H9 (cell line): ENCODE measurements at places on chromosomes 1 and 21.

DNA sequence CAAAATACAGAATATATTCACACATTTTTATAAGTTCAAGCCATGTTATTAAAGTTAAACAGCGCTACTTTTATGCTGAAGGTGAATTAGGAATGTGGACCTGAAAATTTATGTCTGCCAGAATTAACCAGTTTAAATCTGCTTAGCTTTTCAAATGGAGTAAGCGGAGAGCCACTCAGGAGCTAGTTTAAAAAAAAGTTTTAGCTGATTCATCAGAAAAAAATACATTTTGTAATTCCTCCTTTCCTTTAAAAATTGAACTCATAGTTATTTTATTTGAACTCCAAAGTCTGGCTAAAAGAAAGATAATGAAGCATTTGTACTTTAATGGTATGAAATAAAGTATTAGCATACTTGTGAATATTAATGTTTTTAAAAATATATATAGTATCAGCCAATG lies 21.2 kb downstream of the C21orf91 start:
- no peak for DNase-seq

DNA sequence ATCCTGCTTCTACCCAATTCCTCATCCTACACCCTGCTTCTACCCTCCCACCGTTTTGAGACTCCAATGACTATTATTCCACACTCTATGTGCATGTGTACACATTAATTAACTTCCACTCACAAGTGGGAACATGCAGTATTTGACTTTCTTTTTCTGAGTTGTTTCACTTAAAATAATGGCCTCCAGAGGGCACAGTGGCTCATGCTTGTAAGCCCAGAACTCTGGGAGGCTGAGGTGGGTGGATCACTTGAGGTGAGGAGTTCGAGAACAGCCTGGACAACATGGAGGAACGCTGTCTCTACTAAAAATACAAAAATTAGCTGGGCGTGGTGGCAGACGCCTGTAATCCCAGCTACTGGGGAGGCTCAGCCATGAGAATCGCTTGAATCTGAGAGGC lies 464.8 kb downstream of the PTBP2 start:
- DNase-seq: peak; percentile 40

DNA sequence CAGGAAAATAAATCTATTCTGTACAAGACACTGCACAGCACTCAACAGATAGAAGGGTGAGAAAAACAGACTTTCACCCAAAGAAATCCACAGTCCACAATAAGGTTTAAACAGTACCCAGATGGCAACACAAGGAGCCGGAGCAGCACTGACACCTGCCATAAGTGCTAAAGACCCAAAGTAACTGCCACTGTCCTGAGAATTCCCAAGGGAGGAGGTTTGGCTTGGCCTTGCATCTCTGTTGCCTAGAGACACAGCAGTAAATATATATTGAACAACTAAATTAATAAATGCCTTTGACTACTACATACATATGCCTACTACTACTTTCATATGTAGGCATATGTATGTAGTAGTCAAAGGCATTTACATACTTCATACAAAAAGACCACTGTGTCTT lies 68.0 kb downstream of the VAV3 start:
- no peak for DNase-seq

GRCh38 chr1:43910343-43910742 lies 23.3 kb upstream of the ARTN start:
- no peak for DNase-seq

GRCh38 chr1:63269571-63269970 lies 52.8 kb upstream of the FOXD3 start:
- no peak for DNase-seq

DNA sequence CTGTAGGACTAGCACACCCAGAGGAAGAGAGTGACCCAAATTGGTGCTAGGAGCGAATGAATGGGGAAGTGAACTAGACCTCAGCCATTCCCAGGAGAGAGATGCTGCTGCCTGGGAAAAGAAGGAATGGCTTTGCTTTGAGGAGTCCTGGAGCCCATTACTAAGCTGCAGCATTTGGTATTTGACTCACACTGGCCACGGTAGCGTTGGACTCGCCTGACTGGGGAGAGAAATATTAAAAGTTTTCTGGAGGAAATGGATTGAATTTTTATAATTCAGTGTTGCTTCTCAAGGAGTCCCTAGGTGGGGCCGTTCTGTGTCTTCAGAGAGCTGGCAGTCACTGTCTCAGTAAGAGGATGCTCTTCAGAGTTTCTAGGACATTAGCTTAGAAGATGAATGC lies 40.2 kb downstream of the PIK3CD start:
- no peak for DNase-seq

DNA sequence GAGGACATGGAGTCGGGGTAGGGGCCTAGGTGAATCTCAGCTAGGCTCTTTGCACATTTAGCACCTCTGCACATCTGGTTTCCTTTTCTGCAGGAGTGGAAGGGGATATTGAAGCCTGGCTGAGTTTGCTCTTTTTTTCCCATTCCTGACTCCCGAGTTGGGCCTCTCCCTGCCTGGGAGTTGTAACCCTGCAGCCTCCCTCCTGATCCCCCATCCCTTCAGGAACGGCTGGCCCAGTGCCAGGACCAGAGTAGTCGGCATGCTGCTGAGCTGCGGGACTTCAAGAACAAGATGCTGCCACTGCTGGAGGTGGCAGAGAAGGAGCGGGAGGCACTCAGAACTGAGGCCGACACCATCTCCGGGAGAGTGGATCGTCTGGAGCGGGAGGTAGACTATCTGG lies 836 bp downstream of the OLFML3 start:
- no peak for DNase-seq

GRCh38 chr1:40270152-40270834 lies 12.3 kb downstream of the ZMPSTE24 start:
- DNase-seq: no peak

GRCh38 chr1:224506141-224506814 lies 71.7 kb upstream of the WDR26 start:
- DNase-seq: no peak

GRCh38 chr1:79037085-79037484 lies 30.6 kb upstream of the ADGRL4 start:
- DNase-seq: no peak

GRCh38 chr21:41926117-41926806 lies 27.6 kb downstream of the C2CD2 start:
- no peak for DNase-seq

DNA sequence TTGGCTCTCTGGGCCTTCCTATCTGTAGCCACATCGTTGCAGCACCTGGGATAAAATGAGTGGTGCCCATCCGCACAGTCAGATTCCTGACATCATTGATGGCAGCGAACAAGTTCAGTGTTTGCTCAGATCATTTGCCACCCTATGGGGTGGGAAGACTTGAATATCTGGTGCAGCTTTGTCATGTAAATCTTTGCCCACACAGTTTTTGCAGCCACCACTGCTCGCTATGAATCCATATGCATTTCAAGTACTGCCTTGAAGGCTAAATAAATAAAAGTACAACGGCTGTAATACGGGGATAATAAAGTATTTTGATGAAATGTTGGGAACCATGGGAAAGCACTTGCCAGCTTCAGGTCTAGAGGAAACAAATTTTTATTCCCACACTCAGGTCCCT lies 56.3 kb upstream of the COA6 start:
- DNase-seq: no peak

DNA sequence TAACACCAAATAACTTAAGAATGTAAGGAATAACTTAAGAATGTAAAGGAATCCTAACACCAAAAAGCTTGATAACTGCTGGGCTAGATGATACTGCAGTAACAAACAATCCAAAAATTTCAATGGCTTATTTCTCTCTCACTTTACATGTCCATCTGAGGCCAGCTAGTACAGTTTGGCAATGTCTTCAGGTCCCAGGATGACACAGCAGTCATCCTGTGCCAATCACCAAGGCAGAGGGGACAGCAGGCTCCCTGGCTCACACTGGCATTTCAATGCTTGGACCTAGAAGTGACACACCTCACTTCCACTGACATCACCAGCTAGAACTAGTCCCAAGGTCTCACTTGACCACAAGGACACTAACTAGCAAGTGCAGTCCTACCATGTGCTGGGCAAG lies 15.3 kb downstream of the DNAJC11 start:
- DNase-seq: no peak

DNA sequence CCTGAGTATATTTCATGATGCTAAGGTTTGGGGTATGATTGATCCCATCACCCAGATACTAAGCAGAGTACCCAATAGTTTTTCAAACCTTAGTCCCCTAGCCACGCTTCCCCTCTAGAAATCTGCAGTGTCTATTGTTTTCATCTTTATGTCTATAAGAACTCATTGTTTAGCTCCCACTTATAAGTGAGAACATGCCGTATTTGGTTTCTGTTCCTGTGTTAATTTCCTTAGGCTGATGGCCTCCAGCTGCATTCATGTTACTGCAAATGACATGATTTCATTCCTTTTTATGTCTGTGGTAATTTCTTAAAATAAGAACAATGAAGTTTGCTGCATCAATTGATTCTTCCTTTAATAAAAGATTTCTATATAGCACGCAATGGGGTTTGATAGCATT lies 301.3 kb downstream of the PLPP3 start:
- no peak for DNase-seq

GRCh38 chr1:83997631-83998030 lies 1.3 kb downstream of the TTLL7 start:
- no peak for DNase-seq

- DNase-seq: no peak
Measured at GRCh38 chr1:115118086-115118485, 28.8 kb upstream of the TSPAN2 start.

DNA sequence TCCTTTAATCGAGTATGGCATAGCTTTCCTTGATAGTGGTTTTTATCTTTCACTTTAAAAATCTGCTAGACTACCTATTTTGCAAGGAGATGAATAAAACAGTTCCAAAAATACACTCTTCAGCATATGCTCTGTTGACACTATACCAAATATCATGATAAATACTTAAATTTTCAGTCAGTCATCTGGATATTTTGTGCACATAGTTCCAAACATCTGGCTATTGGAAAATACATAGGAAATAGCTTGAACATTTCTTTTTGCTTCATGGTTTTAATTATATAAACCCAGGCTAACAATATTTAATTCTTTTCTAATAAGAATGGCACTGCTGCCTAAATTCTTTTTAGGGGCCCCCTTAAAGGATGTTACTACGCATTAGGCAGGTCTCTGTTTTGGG lies 342.1 kb downstream of the NEGR1 start:
- no peak for DNase-seq

GRCh38 chr1:94236013-94236491 lies 1.3 kb downstream of the ARHGAP29 start:
- DNase-seq: no peak

DNA sequence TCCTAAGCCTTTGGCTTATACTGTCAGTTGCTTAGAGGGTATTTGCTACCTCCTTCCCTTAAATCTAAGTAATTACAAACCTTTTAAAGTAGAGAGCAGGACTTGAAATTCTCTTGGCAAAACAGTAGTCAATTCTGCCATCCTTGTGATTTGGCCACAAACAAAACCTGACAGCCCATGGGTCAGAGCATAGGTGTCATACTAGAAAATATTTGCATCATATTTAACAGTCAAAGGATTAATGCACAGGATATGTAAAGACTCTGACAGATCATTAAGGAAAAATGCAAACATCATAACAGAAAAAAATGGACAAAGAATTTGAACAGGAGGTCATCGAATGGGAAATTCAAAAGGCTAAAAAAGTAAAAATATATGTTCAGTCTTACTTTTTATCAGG lies 50.5 kb downstream of the ZFYVE9 start:
- DNase-seq: no peak

DNA sequence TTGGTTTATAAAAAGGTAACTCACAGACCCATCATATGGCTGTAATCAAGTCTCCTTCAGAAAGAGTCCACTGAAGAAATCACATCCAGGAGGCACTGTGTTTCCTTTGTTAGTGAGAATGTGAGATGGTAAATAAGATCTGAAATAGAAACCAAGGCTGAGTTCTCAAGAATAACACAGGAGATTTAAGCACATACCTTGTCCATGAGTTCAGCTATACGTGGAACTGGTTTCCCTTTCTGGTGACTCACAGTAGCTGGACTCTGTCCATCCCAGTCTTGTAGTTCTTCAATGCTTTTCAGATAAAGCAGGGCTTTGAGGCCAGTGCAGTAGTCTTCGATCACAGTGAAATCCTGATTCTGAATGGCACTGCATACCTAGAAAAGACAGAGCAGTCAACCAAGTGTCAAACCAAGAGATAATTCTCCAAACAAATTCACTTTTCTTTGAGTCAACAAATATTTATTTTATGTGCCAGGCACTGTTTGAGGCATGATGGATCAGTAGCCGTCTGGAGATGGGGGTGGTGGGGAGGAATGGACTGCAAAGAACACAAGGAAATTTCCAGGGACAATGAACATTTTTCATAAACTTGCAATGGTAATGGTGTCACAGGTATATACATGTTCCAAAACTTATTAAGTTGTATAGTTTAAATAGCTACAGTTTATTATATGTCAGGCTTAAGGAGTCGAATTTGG lies 471.4 kb downstream of the PTBP2 start:
- DNase-seq: no peak

DNA sequence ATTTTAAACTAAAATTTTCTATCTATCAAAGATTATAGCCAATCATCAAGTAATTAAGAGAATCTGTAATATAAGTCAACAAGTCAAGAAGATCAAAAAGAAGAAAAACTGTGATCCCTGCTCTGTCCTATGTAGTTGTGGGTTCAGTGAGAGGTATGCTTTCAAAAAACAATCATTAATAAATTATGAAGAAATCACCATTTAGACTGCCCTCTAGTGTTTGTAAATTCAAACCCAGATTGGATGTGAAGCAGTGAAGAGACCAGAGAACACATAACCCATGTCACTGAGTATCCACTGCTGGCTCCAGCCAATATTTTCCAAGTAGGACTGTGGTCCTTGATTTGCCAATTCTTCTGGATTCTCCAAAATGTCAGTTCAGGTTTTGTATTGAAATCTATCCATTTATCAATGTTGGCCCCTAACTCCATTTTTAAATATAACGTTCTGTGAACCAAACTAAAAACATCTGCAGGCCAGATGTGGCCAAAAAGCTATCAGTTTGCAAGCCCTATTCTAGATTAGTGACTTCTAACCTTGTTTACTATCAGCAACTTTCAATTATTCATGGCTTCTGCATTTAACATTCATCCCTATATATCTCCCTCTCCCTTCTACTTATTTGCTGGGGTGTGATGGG lies 467.5 kb upstream of the CXADR start:
- DNase-seq: no peak

GRCh38 chr1:155688324-155689080 lies at the start of gene YY1AP1:
YY1AP1 (minus strand) TSS chr1:155688774; CDS start chr1:155680436, 8,338 bp downstream.
- peak; percentile 82 for DNase-seq

- DNase-seq: no peak
Measured at GRCh38 chr1:54006508-54006907, 11.5 kb downstream of the LDLRAD1 start.

GRCh38 chr1:100868364-100868995 lies 26.2 kb downstream of the EXTL2 start:
- DNase-seq: no peak
